H9 (cell line): ENCODE measurements at places on chromosomes 6 and 20.

- DNase-seq, result no peak
These were observed 54.9 kb downstream of the TENT5A start for GRCh38 chr6:81697559-81697958.

GRCh38 chr20:40677343-40677924 is 11.6 kb downstream of the MAFB start:
- no peak for DNase-seq

GRCh38 chr6:167031082-167031709 is 32.0 kb downstream of the CEP43 start:
- DNase-seq, result no peak

- DNase-seq, result no peak
These were observed 7.9 kb downstream of the MDFI start for GRCh38 chr6:41646026-41646795.

DNA sequence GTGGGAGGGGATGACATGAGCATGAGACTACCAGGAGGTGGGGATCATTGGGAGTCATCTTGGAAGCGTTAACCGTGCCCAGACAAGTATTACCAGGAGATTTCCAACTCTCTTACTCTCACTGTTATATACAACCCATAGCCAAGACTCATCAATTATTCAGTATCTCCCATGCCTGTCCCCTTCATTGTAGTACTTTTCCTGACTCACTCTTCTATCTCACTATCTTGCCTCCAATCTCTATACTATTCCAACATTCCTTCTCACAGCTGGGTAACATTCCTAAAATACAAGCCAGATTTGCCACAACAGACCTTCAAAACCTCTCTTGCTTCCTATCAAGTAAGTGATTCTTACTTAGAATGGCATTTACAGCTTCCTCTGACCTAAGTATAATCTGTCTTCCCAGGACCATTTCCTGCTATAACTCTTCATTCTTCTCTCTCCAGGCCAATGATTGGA is 226.3 kb upstream of the SMLR1 start:
- DNase-seq, result no peak

- no peak for DNase-seq
These were observed 18.7 kb upstream of the CTAGE9 start for GRCh38 chr6:131729550-131729949.

- no peak for DNase-seq
These were observed 62.6 kb upstream of the SIRPA start for GRCh38 chr20:1832634-1833033.

DNA sequence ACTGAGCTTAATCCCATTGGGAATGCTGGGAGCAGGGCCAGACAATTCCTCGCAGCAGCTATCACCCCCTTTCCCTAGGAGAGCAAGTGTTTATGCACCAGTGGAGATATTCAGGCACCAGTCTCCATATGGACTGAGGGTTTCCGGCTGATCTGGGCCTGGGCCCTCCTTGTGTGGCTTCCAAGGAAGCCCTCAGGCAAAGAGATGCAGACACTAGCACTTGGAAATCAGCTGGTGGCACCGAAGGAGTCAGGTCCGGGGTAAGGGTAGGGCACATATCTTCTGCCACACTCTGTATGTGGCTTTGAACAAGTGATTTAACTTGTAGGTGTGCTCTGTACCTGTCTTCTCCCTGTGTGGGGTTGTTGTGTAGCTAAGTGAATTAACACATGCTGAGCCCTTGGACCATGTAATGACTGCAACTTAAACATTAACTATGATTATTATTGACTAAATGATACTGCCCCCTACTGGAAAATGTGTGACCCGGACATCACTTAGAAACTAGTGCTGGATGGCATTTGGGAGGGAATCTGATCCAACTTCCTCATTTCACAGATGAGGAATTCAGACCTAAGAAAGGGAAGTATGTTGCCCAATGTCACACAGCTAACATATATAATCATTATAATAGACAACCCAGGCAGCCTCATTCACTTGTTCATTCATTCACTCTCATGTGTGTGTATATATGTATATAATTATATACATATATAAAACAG is 19.3 kb upstream of the WFDC2 start:
- peak; percentile 47 for DNase-seq

DNA sequence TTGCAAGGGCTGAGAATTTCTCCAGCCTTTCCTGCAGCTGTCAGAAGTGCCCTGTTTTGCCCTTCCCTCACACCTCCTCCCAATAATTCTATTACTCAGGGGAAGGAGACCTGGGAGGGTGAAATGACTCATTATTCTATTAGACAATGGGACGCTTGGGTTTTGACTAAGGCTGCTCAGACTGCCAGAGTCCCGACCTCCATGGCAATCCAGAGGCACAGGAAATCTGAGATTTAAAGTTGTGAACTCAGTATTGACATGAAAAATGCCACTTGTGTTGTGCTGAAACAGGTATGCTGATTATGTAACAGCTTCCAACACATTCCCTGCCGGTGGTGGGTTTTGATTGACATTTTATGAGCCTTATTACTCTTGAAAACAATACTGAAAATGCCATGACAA is 625.9 kb upstream of the FLRT3 start:
- no peak for DNase-seq

DNA sequence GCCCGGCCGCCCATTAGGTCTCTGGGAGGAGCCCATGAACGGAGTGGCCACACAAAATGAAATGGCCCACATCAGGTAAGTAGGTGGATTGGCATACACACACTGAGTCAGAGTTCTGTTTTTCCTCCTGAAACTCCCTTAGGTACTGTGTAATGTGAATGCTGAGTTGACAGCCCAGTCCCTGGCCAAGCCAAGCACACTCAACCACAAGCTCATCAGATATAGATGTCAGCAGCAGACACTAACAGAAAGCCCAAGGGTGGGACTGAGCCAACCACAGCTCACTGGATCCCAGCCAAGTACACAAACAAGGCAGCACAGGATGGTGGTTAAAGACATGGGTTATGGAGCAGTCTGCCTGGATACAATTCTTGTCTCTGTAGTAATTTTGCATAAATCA is 403.4 kb downstream of the GJA1 start:
- DNase-seq, result no peak

DNA sequence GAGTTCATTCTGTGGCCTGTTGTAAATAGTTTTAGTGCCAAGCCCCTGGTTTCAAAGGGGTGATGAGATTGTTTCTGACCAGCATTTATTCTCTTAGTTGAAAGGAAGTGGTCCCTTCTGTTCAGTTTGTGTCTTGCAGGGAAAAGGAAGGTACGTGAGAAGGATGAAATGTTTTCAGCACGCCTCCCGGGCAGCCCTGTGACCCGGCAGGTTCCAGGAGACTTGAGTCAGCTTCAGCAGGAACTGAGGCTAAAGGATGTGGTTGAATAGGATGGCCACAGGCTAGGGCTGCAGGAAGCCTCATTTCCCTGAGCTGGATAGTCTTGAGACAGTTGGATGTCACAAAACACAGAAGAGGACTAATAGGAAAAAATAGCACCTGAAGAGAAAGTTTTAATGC is 132.4 kb upstream of the SYNDIG1 start:
- no peak for DNase-seq

GRCh38 chr20:1890469-1891262 is 4.5 kb upstream of the SIRPA start:
- no peak for DNase-seq

- no peak for DNase-seq
These were observed 646 bp upstream of the CPNE5 start for GRCh38 chr6:36839749-36840431.
